Activated CD4-positive, alpha-beta T cell treated with anti-CD3 and anti-CD28 coated beads, Interleukin-2, amount 50 U/mL, for 1 hour (primary cell): ENCODE measurements at places on chromosomes 2 and 18.

GRCh38 chr2:138942466-138942865 is 162.3 kb upstream of the NXPH2 start:
- no peak for DNase-seq

GRCh38 chr2:58122540-58122939 is 75.9 kb downstream of the VRK2 start:
- no peak for DNase-seq

DNA sequence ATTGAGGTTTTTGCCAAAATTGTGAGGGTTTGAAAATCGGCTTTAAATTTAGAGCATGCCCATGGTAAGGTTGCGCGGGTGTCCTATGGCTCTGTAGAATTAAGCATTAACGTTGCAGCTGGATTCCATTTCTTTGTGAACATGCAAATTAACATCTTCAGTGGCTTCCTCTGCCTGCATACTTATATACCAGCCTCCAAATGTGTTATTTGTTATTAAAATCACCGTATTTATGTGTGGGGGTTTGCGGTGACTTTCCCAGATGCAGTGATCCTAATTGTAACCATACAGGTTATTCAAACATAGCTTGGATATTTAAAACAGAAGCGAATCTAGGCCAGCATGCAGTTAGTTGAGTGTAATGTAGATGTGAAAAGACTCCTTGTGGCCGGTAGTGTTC is 80.2 kb downstream of the TGOLN2 start:
- no peak for DNase-seq

DNA sequence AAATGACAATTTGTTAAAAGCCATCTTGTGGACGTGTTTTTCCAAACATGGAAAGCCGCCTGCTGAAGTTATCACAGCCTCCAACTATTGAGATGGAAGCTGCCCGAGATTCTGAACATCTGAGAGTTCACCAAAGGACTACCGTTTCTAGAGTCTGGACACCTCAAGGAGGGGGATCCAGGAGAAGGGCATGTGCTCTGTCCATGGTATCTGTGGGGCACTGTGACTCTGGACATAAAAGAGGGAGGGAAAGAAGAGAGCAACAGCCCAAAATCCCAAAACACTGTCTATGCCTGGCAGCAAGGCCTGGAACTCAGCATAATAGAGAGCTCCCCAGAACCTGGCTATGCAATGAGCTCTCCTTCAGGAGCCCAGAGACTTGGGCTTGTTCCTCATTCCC is 319.9 kb downstream of the EN1 start:
- no peak for DNase-seq

- DNase-seq, result no peak
These were observed 368.1 kb upstream of the HNRNPA3 start for GRCh38 chr2:176844461-176844860.

- DNase-seq, result peak; percentile 9
These were observed 70.2 kb upstream of the SH3BP4 start for GRCh38 chr2:234881413-234882241.

DNA sequence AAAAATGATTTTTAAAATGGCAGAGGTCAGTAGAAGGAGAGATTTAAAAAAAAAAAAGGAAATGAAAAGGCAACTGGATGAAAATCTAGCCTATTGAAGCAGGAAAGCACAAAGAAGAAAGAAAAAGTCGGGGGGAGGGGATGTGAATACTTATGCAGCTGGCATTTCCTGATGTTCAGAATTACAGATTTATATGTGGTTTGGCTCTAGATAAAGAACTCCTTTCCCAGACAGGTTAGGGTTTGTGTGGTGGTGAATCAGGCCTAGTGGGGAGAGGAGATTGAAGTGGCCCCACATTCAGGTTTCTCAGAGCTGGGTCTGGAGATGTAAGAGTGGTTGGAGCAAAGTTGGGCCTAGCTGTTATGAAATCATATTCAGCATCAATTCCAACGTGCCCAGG is 394.4 kb downstream of the FIGN start:
- DNase-seq, result no peak

- no peak for DNase-seq
These were observed 308.1 kb downstream of the GBX2 start for GRCh38 chr2:235860111-235860510.

- DNase-seq, result no peak
These were observed 129.1 kb downstream of the TSN start for GRCh38 chr2:121884511-121884921.

DNA sequence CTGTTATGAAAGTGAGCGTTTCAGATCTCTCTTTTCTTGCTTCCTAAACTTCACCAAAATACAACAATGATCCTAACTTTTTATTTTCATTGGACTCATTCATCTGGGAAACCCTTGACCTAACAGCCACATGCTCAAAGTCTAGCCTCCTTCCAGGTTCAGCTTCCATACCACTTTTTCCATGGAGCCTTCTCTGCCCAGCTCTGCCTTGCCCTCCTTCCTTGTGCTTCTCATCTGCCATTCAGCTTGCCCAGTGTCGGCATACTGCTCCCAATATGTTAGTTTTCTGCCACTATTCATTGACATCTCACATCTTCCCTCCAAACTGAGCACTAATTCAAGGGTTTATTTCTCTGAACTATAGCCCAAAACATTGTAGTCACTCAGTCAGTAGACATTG is 214.7 kb downstream of the RAD51AP2 start:
- no peak for DNase-seq

- no peak for DNase-seq
These were observed 53.9 kb downstream of the SPATS2L start for GRCh38 chr2:200360364-200360763.

DNA sequence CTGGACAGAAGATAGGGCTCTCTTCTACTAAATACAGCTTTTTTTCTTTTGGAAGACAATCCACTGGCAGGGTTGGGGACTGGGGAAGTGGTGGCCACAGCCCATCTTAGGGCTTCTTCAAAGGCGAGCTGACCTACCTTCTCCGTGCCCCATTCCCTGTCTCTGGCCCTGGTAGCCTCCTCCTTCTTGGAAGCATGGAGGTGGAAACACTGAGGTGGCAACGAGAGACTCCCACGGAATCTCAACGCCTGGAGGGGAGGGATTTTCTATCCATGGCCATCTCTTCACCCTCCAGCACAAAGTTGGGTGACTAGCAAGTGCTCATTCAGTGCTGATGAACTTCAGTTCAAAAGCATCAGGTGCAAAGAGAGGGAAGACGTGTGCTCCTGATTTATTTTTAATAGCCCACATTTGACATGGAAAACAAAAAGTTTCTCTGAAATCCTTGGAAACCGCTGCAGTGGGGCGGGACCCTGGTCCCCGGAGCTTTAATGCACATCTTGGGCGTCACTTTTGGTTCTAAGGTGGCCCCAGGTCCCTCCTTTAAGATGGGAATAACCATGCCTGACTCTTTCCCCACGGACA is 633 bp upstream of the ARMC9 start:
- no peak for DNase-seq
